AG10803 (cell line): ENCODE measurements at places on chromosomes 16 and 17.

- DNase-seq, result no peak
Measured at GRCh38 chr16:3581392-3581791, 4.2 kb upstream of the NLRC3 start.

DNA sequence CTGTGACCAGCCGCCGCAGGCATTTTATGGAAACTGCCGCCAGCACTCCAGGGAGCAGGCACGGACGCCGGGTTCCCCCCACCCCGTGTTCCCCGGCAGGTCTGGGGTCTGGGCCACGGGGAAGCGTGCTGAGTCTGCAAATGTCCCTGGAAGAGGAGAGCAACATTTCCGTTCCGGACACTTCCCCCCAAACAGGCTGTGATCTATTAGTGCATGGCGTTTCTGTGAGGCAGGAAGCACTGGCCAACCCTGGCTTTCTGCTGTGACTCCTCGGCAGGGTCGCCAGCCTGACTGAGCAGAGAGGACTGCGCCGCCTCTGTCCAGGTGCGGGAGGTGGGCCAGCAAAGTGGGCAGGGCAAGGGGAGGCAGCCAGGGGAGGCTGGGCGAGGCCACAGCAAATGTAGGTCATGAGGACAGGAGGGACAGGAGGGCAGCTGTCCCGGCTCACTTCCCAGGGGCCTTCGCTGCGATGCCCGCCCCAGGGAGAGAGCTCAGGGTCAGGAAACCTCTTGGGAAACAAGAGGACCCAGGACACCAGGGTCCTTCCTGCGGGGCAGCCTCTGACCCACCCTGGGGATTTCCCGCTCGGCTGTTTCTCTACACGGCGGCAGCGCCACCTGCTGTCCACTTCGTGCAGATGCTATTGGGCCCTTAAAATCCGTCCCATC is 9.5 kb downstream of the FOXF1 start:
- peak; percentile 32 for DNase-seq

DNA sequence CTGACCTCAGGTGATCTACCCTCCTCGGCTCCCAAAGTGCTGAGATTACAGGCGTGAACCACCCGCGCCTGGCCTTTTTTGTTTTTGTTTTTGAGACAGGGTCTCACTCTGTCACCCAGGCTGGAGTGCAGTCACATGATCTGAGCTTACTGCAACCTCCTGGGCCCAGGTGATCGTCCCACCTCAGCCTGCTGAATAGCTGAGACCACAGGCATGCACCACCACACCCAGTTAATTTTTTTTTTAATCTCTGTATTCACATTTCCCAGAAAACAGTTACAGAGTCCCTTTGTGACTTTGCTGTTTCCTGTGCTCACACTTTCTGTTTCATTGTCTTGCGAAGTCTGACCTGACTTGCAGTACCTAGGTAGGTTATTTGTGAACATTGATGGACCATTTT is 2.7 kb downstream of the CLUAP1 start:
- DNase-seq, result no peak

- DNase-seq, result no peak
Measured at GRCh38 chr17:50691550-50692447, 15.9 kb downstream of the ANKRD40 start.

DNA sequence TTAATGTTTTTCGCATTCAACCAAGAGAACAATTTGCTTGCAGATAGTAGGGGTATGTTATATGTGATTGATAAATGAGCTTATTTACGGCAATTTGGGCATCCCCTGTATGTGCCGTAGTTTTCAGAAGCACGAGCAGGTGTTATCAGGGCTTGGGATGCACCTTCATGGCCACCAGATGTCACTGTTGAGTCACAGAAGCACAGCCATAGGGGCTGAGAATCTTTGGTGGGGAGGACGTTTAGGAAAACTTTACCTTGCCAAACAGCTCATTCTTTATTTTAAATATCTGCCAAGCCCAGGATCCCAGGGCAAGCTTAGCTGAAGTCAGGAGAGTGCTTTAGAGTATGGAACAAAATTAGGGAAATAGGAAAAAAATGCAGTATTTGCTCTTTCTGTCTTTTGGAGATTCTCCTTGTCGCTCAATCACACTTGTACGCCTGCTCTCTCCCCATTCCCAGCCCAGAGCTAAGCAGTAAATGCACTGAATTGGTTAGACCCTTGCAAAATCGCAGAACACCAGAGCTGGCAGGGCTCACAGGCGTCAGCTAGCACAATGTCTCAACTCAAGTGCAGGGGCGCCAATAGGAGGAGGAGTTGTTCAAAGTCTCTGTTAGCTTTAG is 93.6 kb upstream of the MPHOSPH6 start:
- DNase-seq, result peak; percentile 40

DNA sequence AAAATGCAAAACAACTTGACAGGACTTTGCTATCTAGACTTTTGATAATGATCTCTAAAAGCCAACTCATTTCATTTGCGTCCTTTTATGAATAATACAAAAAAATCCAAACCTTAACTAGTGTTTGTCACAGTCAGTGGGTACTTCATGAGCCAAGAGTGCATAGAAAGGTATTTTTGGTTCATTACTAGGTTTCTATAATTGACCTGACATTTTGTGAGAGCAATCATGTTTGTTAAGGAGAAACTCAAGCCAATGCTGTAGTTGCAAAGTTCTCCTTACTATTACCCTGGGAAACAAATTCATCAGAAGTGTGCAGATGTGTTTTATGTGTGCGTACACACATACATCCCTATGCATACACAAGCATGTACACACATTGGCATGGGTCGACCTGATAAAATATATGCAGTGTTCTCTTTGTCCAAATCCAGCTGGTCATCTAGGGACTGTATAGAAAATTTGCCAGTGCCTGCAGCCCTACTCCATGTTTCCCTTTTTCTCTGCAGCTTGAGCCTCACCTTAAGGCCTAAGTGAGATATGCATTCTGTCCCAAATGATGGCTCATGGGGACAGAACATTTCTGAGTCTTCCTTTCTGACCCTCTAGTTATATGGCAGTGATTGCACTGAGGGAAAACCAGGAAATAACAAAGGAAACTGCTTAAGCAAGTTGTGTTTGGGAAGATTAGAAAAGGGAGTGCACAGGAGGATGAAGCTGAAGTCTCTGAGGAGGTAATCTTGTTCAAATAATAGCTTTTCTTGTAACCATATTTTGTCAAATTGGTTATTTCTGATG is 128.1 kb downstream of the CDH13 start:
- DNase-seq, result no peak

GRCh38 chr16:82201351-82201750 is 31.3 kb upstream of the MPHOSPH6 start:
- DNase-seq, result no peak

DNA sequence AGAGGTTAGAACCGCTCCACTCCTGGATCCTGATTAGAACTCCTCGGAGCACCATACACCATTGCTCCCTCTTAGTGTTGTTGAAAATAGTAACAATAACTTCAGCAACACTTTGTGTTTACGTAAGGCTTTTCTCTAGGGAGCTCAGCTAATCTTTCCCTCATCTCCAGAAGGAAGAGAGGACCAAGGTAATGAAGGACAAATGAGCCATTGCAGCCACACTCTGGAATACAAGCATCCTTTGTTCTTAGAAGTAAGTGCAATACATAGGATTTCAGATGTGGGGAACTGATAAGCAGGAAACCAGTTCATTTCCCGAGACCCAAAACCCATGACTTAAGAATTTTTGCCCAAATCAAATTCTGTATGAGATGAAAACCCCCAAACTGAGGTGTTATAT is 22.9 kb upstream of the ZNF652 start:
- DNase-seq, result no peak

DNA sequence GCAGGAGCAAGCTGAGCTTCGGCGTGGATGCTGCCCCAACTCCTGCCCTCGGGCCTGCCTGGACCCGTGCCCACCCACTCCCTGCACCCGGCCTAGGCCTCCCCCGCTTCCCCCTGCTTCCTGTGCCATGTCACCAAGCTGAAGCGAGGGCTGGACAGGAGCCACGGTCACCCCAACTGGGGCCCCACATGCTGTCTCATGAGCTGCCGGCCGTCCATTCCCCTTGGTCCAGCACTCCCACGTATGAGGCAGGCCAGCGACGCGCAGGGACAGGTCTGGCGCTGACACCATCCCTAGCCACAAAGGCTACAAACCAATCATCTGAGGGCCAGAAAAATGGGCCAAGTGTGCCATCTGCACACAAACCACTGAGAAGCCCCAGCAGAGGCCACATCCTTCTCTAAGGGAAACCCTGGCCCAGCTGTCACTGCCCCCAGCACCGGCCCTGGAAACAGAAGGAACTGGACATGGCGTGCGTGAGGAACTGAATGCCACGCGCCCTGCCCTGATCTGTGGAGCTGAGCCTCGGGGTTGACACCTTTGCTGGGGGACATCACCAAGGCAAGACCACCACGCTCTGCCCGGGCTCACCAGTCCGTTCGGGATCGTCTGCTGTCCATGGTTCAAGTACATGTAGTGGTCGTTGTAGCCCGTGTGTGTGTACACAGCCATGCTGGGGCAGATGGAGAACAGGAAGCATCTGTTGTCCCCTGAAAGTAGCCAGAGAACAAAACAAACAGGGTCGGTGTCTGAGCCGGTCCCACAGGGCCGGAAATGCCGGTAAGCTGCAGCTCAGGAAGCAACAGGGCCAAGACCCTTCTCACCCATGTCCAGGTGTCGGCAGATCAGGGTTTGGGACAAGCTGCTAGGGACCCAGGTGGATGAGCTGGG is 22.2 kb downstream of the MEAK7 start:
- no peak for DNase-seq

GRCh38 chr17:45689451-45689850 is 94.7 kb upstream of the CRHR1 start:
- DNase-seq, result no peak

DNA sequence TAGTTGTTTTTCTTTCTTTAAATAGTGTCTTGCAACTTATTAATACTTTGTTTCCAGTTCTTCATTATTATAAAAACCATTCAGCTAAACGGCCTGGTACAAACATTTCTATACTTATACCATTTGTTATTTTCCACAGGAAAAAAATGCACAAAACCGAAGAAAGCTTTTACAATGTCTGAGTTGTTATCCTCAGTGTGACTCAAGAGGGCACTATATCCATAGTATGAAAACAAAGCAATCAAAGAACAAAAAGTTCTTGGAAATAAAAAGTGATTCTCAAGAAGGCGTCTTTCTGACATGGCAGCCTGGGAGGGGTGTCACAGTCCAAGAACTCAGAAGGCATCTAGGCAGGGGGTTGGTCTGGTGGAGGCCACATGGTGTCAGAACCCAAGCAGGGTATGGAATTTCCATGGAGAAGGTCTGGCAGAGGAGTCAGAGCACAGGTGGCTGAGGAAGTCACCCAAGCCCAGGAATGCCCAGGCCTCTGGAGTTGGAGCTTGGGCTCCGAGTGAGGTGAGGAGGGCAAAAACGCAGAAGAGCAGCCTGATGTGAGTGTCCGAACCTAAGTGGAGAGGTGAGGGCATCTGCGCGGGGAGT is 70.9 kb upstream of the ATP2A3 start:
- DNase-seq, result no peak

DNA sequence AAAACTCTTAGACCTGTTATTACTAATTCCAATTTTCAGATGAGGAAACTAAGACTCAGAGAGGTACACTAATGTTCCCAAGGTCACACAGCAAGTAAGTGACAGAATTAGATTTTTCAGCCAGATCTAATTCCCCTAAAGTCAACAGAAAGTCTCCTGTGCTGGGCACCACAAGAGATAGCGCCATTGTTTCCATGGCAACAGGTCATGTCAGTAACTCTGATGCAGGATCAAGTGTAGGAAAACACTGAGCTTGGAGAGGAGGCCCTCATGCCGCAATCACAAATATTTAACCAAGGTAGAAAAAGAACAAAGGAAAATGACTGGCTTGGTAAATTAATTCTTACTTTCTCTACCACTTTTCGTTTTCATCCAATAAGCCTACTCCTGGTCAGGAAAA is 166.0 kb upstream of the CDH13 start:
- no peak for DNase-seq

DNA sequence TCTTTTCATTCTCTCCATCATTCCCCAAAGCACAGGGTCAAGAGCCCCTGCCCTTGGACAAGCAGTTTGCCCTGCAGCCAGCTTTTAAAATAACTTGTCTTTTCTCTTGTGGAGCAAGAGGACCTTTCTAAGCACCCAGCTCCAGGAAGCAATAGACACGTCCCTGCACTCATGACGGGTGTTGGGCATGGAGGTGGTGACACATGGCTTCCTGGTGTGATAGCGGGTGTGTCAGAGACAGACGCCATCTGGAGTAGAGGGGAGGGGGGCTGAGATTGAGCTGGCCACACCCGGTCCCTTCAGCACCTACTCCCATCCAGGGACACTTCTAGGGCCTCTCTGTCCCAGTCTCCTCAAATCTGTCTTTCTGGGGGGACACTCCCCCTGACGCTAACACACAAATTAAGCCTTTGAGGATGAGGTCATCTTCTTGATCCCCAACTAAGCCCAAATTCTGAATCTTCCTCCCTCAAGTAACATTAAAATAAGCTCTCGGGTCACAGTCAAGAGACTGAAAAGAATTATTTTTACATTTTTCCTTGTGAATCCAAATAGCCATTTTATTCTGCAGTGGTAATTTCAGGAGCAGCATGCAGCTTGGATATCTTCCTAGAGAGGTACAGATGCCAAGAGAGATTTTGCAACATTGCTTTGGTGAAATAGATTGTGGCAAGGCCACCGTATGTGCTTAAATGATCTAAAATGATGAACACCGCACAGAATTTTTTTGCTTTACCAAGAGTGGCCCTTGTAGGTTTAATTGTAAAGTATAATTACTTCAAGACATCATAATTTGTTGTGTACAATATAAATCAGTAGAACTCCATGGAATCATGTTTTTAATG is 216.6 kb upstream of the IRX3 start:
- DNase-seq, result peak; percentile 85

DNA sequence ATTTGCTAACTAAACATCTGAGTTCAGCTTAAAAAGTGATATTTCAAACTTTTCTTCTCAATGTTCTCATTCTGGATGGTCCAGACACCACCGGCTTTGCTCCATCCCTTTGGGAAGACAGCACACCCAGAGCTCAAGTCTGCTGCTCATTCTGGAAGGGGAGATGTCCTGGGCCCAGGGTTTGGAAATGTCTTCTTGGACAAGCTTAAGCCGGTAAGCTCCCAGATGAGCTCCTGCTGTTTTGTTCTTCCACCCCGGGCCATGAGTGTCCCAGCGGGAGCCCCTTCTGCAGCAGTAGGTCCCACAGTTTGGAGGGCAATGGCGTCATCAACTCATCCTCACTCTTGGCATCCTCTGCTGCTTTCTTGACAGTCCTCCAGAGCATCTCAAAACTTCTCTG is 105.2 kb downstream of the TMEM100 start:
- DNase-seq, result no peak

DNA sequence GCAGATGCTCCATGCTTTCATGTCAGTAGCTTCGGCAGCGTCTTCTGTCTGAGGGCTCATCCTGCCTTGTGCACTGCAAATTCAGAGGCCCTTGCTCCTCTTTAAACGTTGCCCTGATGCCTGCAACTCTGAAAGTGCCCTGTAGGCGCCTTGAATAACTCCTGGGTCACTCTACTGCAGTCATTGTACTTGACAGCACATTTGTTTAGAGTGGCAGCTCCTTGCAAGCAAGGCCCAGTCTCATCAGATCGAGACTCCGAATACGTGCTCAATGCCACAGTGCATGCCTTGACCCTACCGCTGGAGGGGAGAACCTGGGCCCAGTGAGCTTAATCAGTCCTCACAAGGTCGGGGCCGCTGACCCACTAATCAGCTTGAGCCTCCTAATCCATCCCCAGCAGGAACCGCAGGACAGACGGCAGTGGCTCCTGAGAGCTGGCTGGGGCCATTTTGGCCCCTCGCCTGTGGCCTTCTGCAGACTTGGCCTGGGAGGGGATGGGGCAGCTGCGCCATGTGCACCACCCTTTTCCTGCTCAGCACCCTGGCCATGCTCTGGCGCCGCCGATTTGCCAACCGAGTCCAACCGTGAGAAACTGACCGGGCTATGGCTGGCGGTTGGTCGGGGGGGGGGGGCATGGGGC is at the start of gene PRCD:
TSS of gene PRCD (plus strand) at position 414 of the 641 bp plus-strand sequence. CDS start at position 512, 98 bp downstream.
- no peak for DNase-seq
